ENCODE measurements at places on chromosomes 12 and 14.

DNA sequence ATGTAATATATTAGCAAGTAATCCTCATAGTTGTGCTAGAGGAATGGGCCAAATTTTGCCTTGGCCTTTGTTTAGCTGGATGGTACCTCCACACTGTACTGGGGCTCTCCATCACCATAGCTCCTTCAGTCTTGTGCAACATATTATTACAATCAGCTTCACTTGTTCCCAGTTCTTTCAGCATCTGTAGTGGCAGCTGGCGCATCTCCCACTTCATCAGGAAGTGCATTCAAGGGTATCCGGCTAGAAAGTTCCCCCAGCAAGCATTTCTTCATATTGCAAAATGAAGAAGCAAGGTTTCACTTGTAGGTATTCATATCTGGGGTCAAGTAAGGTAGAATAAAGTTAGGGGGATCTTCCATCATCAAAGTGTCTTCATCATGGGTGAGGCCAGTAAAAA lies 123.7 kb downstream of the IGF1 start:
- no peak for DNase-seq

DNA sequence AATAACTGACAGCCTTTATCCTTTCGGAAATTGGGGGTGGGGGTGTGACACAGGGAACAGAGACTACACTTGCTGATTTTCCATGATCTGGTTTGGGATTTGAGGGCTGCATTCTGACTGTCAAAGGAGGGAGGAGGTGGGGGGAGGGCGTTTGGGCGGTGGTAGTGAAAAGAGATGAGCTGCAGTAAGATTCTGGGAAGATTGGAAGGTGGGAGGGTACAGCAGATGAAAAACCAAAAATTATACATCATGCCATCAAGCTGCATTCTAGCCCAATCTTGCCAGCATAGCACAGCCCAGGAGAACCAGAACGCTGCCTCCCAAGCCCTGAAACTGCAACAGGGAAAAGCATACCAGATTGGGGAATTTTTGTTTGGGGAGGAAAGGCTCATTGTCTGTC lies 2.4 kb downstream of the RND1 start:
- DNase-seq = no peak

- no peak for DNase-seq
Observed at GRCh38 chr12:20602641-20603391, 92.3 kb upstream of the SLCO1C1 start.

- DNase-seq = no peak
Observed at GRCh38 chr12:80632835-80633234, 74.6 kb upstream of the MYF6 start.

GRCh38 chr12:62372134-62372533 lies 94.5 kb upstream of the MON2 start:
- no peak for DNase-seq

DNA sequence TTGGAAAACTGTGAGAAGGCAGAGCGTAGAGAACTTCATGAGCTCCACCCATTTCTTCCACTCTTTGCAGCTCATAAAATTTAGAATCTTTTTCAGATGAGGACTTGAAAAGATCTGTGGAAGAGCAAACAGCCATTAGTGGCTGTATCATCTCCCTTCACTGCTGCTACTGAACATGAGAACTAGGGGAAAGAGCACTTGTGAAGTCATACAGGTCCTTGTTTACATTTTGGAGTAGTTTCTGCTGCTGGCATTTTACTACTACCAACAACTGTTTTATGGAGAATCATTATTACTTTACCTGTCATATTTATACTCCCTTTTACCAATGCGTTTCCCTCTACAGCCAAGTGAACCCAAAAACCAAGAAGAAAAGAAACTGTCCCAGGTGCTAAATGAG lies 41.0 kb downstream of the RPGRIP1 start:
- no peak for DNase-seq
